Fibroblast of skin of left biceps (primary cell): ENCODE measurements at places on chromosomes 16 and 17.

DNA sequence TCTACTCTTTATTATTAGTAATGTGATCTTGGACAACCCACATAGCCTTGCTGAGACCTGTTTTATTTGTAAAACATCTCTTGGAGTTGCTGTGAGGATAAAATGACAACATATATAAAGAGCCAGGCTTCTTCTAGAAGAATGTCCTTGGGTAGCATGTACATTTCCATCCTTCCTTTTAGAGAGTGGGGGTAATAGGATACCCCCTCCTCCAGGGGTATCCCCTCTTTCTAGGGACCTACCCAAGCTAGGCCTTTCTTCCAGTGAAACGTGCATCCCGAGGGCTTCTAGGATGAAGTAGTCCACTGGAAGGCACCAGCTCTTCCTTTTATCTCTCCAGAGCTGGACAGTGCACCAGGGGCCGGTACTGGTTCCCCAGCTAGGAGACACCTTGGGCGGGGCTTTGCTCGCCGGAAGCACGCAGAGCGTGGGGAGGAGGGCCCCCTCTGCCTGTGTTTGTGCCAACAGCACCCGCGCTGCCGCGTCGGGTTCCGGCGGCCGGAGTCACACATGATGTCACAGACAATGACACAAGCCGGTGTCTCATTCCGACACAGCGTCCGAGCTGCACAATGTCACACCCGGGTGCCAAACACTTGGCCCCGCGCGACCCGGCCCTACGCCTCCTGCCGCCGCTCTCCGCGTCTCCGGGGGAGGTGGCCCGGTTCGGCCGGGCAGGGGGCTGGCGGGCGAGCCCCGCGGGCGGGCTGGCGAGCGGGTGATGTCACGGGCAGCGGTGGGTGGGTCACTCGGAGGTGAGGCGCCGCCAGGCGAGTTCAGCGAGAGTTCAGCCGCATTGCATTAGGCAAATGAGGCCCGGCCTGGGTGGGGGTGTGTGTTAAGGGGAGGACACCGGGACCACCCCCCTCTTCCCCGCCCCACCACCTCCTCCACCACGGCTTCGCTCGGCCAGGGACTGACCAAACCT is 23.4 kb downstream of the GJD3 start:
- no peak for DNase-seq

- no peak for DNase-seq
Observed at GRCh38 chr16:58422809-58423208, 30.5 kb downstream of the GINS3 start.

GRCh38 chr16:55577887-55578286 is 11.4 kb downstream of the CAPNS2 start:
- no peak for DNase-seq

- DNase-seq = no peak
Observed at GRCh38 chr16:50708373-50709060, 15.1 kb downstream of the NOD2 start.

GRCh38 chr16:24652209-24652712 is 77.2 kb upstream of the TNRC6A start:
- DNase-seq = no peak

DNA sequence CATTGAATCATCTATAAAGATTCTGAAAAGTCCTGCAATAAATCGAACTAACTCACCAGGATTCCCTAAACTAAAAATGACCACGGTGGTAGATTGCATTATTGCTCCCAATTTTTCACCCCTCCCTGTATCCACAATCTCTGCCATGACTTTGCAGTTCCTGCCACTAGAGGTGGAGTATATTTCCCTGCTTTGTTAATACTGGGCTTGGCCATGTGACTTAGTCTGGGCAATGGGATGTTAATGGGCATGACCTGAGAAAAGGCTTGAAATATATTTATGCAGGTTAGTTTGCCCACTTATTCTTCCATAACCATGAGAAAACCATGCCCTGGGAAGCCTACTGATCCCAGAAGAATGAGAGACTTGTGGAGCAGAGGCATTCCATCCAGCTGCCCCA is 59.1 kb downstream of the NOG start:
- DNase-seq = no peak

GRCh38 chr17:17877529-17878358 is 41.0 kb upstream of the SREBF1 start:
- DNase-seq = peak; percentile 85

- DNase-seq = no peak
Observed at GRCh38 chr17:79024901-79025737, 1.1 kb downstream of the C1QTNF1 start.

- DNase-seq = no peak
Observed at GRCh38 chr16:56649820-56650219, 1.9 kb upstream of the MT1B start.

GRCh38 chr17:50519141-50519834 is 11.0 kb downstream of the MYCBPAP start:
- DNase-seq = no peak

DNA sequence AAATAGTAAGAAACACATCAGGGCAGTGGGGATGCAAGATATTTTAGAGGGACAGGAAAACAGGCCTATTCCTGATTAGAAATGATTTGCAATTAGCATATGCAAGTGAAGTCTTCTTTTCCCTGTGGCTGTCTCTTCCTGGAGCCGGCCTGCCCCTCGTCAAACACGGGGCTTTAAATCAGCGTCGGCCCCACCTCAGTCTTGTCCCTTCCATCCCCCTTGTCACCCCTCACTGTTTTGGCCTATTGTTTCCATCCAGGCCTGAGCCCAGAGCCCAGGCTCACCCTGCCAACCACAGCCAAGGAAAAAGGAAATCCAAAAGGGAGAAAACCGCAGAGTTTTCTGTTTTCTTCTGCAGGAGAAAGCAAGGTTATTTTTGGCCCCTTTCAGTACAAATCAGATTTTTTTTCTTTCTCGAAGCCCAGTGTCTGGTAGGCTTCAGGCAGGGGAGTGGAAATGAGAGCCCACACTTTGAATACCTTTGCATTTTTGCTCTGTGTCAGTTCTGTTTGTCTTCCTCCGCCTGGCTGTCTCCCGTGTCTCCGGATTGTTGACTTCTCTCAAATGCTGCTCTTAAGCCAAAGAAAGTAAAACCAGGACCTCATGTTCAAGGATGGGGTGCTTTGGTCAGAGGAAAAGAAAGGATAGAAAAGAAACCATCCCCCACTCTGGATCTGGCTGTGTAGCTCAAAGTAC is 399.9 kb upstream of the CDH11 start:
- DNase-seq = no peak

GRCh38 chr17:73368085-73368631 is 56.4 kb upstream of the CDC42EP4 start:
- DNase-seq = no peak

- peak; percentile 94 for DNase-seq
Observed at GRCh38 chr17:2157675-2158395, 102.9 kb downstream of the HIC1 start.
